ENCODE measurements at places on chromosomes 4 and X.

DNA sequence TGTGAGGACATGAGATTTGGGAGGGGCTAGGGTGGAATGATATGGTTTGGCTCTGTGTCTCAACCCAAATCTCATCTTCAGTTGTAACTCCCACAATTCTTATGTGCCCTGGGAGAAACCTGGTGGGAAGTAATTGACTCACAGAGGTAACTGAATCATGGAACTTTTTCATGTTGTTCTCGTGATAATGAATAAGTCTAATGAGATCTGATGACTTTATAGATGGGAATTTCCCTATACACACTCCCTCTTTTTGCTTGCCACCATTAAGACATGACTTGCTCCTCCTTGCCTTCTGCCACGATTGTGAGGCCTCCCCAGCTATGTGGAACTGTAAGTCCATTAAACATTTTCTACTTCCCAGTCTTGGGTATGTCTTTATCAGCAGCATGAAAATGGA, 253.2 kb upstream of the GK2 start:
- no peak for DNase-seq

GRCh38 chrX:6707497-6707896, 172.6 kb upstream of the VCX3A start:
- DNase-seq, result no peak

- no peak for DNase-seq
Observed at GRCh38 chr4:1116838-1117237, 3.5 kb upstream of the RNF212 start.

- no peak for DNase-seq
Observed at GRCh38 chr4:20652226-20652885, 47.9 kb upstream of the PACRGL start.

GRCh38 chr4:96044971-96045370, 205.1 kb downstream of the PDHA2 start:
- DNase-seq, result no peak

DNA sequence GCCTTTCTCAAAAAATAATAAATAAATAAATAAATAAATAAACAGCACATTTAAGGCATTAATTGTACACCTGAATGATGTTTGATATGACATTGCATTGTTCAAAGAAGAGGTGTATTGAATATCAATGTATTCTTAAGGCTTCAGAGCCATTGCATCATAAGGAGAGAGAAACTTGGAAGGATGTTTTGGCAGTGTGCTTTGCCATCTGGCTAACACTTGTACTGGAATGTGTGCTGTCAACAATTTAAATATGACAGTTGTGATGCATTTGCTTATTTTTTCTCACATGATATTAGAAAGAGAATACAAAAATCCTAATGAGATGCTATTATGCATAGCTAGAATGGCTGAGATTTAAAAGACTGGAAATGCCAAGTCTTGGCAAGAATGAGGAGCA, 67.8 kb downstream of the FAM133A start:
- no peak for DNase-seq

GRCh38 chr4:34250562-34250961, 1993.8 kb downstream of the ARAP2 start:
- DNase-seq, result no peak

DNA sequence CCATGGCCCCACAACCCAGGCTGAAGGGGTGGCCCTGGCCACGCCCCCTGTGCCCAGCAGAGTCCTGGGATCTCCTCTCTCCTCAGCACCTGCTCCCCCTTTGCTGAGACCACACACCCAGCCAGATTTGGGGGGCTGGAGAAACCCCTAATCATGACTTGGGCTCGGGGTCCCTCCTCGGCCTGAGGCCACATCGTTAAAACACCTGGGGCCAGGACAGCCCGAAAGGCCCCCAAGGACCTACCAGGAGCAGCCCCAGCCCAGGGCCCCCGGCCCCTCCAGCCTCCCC, 116.7 kb downstream of the FAM53A start:
- DNase-seq, result no peak

DNA sequence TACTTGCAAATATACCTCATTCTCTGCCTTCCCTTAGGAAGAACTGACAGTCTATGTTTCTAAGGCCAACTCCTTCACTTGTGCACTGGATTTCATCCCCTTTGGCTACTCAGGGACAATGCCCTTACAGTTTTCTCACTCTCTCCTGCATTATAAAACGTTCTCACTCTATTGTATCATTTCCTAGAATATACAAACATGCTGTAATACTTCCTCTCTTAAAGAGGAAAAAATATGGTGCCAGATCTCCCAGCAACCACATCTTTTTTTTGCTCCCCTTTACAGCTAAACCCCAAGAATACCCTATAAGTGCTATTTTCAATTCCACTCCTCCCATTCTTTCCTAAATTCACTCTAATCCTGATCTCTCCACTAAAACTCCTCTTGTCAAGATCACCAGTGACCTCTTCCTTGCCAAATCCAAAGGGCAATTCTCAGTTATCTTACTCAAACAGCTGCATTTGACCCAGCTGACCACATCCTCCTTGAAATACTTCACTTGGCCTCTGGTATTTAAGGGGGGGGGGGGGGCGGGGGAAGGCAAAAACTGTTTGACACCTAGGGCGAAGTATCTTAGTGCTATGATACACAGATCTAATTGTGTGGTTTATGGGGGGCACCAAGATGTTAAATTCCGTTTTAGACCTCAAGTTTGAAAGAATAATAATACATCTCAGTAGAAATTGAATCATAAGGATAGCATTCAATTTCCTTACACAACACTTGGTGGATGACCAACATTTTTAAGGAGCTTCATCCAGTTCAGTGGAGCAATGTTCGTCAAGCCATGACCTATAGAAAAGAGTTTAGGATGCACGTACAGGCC, 1.6 kb downstream of the RCHY1 start:
- no peak for DNase-seq

GRCh38 chr4:109486007-109486406, 52.4 kb downstream of the SEC24B start:
- no peak for DNase-seq

DNA sequence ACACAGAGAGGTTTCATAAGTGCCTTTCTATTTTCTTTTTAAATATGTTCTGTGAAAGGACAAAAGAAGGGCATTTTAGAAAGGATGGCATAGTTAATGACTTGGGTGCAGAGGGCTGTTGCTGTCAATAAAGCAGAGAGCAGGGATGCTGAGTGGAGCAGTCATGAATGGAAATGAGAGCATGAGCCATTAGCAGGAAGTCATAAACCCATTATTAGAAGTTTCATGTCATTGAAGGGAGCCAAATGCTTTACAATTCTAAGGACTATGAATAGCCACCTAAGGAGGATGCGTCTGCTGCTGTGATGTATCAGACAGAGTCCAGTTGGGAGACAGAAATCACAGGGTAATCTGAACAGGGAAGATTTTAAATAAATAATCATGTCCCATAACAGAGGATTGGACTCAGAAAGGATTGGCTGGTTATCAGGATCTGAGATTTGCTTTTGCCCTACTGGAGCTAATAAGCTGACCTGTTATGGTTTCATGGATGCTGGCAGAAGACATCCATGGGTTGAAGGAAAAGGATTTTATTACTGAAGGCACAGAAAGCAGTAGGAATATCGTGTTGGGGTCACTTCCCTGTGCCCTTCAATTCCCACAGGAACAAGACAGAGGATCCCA, 47.5 kb upstream of the WDR19 start:
- DNase-seq, result no peak

- DNase-seq, result no peak
Observed at GRCh38 chr4:119040694-119041185, 94.9 kb upstream of the MYOZ2 start.

GRCh38 chr4:1349359-1350168, 2.6 kb downstream of the UVSSA start:
- DNase-seq, result no peak

- no peak for DNase-seq
Observed at GRCh38 chrX:154795016-154795415, 10.3 kb downstream of the MPP1 start.

Measured in stimulated activated CD4-positive, alpha-beta T cell treated with anti-CD3 and anti-CD28 coated beads, Interleukin-12 subunit alpha, Interleukin-12 subunit beta, amount 100 ng/mL, for 48 hours (primary cell).